ENCODE measurements at places on chromosomes 11 and 22. TPM values are rescaled to one million over a fixed set of nuclear protein-coding genes. Genes with fewer than 3 reads are reported as not detected.

DNA sequence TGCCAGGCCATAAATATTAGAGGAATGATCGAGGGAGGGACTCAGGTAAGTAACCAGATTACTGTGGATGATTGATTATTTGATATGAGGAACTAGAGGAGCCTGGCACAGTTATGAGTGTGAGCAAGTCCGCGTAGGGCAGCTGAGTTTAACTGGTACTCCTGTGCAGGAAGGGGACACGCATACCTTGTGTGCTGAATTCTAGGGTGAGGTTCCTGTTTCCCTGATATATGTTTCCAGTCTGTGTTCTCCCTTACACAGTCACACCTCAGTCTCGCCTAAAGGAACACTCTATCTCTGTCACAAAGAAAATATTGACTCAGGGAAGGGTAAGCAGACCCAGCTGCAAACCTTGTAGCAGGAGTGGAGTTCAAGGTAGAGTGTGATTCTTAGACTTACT, 17.4 kb downstream of the SGSM3 start:
- DNase-seq: no peak

DNA sequence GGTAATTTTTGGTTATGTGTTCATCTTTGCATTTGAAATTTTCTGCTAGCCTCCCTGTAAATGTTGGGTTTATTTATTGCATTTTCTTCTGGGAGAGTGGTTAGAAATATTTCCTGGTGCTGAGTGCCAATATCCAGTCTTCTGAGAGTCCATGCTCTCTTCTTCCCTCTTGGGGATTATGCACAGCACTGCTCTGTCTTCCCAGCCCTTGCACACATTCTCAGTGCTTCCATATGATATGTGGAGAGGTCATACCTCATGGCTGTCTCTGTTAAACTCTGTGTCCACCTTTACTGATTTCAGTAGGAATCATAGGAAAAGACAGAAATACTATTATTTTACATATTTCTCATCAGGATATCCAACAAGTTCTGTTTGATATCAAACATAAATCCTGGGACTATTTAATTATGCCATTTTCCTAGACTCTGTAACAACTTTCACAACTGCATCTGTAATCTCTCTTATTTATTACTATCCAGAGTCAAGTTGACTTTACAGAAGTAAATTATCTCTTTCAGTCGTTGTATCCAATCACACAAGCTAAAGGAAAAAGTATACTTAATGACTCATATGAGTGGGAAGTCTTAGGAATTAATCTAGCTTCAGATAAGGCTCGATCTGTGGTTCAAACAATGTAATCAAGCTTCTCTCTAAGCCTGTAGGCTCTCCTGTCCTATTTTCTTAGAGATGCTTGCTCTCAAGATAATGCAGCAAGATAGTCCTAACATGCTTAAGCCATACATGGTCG, 2.7 kb upstream of the NXPE1 start:
- no peak for DNase-seq

DNA sequence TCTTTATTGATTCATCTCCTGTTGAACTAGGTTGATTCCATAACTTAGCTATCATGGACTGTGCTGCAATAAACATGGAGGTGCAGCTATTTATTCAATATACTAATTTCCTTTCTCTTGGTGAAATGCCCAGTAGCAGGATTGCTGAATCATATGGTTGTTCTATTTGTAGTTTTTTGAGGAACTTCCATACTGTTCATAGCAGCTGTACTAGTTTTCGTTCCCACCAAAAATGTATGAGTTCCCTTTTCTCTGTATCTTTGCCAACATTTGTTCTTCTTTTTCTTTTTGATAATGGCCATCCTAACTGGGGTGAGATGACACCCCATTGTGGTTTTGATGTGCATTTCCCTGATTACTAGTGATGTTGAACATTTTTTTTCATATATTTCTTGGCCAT, 87.2 kb upstream of the NAV2 start:
- no peak for DNase-seq

- no peak for DNase-seq
These were observed 24.8 kb downstream of the SCGB1A1 start for GRCh38 chr11:62443390-62444235.

The MUC6 gene
- total RNA-seq: not detected

The TNNI2 gene
- 8.8 TPM for total RNA-seq

The FOSL1 gene
- 3.4 TPM for total RNA-seq

All from naive thymus-derived CD4-positive, alpha-beta T cell (primary cell).